ENCODE measurements at places on chromosomes 3 and 15.
A peak's percentile ranks its signal among the peaks of the same experiment; 100 is the strongest.

GRCh38 chr15:75736256-75736655, 23.6 kb upstream of the CSPG4 start:
- no peak for DNase-seq

GRCh38 chr15:70348581-70349344, 251.0 kb upstream of the TLE3 start:
- DNase-seq = no peak

DNA sequence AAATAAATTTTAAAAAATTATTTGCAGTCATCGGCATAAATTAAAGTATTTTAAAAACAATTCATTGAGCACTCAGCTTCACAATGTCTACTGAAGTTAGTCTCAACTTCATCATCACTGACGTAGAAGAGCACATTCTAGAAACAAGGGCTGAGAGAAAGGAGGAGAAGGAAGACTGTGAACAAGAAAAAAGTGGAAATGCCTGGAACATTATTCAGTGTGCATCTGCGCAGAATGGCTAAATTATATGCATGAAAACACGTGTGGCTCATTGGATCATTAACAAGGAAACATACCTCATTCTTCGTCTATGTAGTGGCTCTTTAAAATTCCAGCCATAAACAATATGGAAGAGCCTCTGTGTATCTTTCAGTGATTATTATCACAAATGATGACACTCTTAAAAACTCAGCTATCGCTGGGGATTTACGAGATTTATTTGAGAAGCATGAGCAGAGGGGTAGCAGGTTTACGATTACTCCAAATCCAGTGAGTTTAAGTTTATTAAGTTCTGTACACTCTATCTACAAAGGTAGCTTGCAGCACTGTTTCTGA, 404.2 kb upstream of the CDIN1 start:
- DNase-seq = no peak

GRCh38 chr15:96276438-96277210, 53.9 kb upstream of the NR2F2 start:
- peak; percentile 81 for DNase-seq

DNA sequence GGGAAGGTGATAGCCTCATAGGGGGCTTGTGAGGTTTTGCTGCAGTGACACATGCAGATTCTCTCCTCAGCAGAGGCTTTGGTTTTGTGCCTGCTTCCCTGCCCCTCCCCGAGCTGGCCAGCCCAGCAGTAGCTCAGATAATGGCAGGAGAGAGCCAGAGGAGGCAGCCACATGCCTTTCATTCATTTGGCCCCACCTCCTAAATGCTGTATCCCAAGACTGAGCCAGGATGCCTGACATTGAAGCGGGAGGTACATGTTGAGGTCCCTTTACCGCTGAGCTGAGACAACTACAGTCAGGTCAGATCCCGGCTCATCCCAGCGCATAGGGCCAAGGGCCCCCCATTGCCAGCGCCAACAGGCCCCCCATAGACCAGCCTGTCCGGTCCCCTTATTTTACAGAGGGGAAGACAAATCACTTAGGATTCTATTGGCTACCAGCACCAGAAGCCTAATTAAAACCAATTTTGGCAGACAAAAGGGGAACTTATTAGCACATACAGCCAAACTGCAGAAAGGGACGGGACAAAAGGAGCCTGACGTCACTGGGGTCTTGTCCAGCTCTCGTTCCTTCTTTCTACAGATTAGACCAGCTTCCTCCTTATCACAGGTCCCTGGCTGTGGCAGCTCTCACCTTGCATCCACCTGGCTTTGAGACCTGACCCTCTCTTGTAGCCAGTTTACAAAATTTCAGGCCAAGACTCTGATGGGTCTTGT, 12.1 kb upstream of the POLG start:
- no peak for DNase-seq

- no peak for DNase-seq
Measured at GRCh38 chr3:46932455-46933225, 43.9 kb downstream of the CCDC12 start.

DNA sequence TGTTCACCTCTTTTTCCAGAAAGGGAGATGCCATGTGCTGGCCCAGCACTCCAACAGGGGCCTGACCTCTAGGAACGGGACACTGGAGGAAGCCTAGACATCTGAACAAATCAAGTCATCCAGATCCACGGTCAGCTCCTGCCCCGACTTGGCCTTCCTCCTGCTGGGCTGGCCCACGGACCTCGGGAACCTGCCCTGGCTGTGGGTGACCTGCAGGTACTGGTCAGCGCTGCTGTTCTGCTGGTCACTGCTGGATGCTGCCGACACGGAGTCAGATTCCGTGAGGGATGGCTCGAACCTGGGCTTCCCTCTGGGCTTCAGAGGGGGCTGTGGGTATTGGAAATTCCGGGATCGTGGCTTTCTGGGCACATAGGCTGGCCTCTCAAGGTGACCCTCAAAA, 8.4 kb upstream of the STARD5 start:
- no peak for DNase-seq

DNA sequence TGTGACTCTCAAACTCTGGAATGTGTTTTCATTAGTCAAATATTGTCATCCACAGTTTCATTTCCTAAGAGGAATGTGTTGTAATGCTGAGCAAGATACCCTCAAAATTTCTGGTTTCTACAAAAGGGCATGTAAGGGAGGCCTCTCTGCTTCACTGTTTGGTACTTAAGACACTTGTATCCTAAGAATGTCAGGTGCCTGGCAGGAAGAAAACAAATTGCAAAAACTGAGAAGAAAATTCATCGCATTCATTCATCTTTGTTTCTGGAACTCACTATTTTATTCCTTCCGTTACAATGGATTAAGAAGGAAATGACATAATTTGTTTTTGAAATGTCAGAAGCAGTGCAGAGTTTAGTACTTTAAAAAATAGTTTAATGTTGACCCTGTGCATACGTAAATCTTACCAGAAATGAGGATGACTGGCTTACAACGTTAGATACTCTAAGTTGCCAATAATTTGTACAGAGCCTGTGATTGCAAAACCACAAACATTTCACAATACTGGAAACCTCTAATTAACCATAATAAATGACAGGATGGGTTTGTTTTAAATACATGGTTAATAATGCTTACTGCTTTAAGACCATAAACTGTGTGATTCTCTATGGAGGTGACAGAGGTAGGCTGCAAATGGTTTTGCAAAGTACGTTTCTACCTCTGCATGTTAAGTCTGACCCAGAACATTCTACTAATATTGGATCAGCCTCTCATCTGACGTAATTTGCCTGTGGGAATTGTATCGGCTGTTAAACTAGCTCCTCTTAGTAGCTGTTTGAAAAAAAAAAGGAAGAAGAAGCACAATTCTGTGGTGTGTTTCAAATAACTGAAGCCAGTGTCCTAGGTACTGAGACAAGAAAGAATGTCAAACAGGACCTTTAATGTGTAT, 477.8 kb downstream of the RBMS3 start:
- peak; percentile 85 for DNase-seq

GRCh38 chr3:157029365-157029790, 130.6 kb downstream of the CCNL1 start:
- no peak for DNase-seq

DNA sequence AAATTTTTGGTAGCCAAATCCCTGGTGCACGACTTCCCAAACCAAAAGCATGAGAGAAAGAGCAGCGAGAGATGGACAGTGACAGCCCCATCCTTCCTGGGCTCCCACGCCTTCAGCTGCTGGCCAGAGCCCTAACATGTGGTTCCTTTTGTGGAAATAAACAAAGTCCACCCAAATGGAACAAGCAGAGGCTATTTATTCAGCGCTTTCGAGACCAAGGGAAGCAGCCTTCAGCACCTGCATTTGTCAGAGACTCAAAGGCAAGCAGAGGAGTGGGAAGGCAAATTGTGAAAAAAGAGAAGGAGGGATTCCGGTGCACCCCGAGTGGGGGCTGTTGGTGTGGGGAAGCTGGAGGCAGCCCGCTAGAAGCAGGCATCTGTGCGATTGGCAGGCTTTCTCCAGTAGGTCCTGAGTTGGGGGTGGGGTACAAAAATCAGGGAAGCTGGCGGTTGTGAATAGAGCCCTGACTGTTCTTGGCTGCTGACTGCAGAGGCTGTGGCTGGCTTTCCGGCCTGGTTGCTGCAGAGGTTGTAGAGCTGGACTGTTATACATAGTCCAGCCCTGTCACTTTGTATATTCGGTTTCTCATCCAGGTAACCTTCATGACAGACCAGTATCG, 427.2 kb downstream of the OCA2 start:
- DNase-seq = no peak

All from fibroblast of skin of scalp (primary cell).